ENCODE measurements at places on chromosomes 4 and X.
A peak's percentile ranks its signal among the peaks of the same experiment; 100 is the strongest.

GRCh38 chrX:23820235-23820782, 37.3 kb downstream of the SAT1 start:
- no peak for DNase-seq

- no peak for DNase-seq
These were observed 352.1 kb downstream of the KCNIP4 start for GRCh38 chr4:21596521-21596920.

- peak; percentile 72 for DNase-seq
These were observed 23.9 kb upstream of the PRDM8 start for GRCh38 chr4:80173401-80173800.

DNA sequence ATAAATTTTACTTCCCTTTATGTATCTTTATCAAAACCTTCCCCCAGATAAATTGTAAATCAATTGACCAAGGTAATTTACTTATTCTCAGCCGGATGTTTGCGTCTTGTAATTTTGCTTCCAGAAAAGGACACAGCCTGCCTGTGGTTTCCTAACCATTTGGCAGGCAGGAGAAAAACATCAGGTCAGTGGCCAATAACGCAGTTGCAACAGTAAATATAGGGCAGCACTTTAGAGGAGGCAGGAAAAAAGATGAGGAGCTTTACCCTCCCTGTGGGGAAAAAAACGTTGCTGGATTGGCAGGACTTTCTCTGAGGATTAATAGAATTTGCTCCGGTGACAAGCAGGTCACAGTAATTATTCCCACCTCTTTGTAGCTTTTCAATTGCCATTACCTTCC, 2618.1 kb downstream of the ARAP2 start:
- DNase-seq = no peak

- no peak for DNase-seq
These were observed 218.1 kb downstream of the TLL1 start for GRCh38 chr4:166091146-166091545.

GRCh38 chr4:147318586-147318985, 162.3 kb upstream of the EDNRA start:
- DNase-seq = no peak

GRCh38 chr4:99949034-99949998, 759 bp downstream of the H2AZ1 start:
- DNase-seq = peak; percentile 93

GRCh38 chrX:153651540-153652079, 4.6 kb downstream of the DUSP9 start:
- DNase-seq = no peak

DNA sequence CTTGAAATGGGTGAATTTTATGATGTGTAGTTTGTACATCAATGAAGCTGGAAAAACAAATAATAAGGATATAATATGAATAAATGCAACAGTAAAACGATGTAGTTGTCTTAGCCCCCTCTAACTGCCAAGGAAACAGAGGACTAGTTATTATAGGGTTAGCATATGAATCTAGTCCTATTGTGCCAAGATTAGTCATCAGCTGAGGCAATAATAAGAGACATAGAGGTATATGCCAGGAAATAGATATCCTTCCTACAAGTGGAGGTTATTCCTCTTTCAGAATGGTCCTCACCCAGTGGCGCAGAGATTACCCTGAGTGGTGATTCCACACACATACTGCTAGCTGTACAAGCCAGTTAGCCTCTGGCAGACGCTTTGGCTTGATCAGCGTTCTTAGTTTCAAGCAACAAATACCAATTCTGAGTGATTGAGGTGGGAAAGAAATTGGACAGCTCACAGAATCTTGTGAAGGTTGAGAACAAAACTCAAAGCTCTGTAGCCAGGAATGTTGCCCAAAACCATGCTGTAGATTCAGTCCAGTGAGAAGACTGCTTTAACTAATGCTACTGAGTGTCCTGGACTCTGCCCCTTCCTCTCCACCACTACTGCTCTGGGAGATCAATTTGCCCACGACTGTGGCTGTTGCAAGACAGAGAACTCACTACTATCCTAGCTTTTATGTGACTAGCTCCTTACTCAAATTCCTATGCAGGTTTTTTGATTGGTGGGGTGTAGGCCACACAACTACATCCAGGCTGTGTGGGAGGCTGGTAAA, 27.0 kb upstream of the ZNF280C start:
- DNase-seq = no peak

DNA sequence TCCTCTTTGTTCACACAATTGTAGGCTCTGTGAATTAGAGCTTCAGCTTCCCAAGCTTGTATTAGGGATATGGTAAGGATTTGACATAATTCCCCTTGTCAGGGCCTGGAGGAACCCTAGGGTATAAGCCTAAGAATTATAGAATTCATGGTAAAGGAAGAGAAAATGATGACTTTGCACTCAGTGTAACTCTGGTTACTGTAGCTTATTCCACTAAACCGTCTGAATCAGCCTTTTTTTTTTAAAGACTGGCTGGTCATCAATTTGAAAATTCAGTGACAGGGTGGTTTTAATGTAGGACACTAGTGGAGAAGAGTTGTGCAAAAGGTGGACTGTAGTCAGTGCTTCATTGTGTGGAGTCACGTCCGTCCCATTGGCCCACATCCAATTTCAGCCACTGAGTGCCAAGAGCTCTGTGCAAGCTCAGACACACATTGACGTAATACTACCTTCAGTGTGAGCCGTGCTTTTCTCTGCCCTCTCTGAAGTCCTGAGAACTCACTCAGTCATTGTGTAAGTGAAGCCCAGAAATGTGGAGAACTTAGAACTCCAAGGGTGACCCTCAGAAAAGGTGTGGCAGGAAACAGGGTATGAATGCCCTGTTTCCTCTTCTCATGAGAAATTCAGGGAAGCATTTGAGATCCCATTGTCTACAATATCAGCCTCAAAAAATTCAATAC, 449.8 kb downstream of the C4orf33 start:
- DNase-seq = no peak

- DNase-seq = no peak
These were observed 349.7 kb downstream of the ACTRT1 start for GRCh38 chrX:127702527-127702926.

- DNase-seq = peak; percentile 17
These were observed 4.2 kb downstream of the TMSB4X start for GRCh38 chrX:12979026-12979607.

- no peak for DNase-seq
These were observed 234.1 kb downstream of the VEGFC start for GRCh38 chr4:176558661-176559060.

DNA sequence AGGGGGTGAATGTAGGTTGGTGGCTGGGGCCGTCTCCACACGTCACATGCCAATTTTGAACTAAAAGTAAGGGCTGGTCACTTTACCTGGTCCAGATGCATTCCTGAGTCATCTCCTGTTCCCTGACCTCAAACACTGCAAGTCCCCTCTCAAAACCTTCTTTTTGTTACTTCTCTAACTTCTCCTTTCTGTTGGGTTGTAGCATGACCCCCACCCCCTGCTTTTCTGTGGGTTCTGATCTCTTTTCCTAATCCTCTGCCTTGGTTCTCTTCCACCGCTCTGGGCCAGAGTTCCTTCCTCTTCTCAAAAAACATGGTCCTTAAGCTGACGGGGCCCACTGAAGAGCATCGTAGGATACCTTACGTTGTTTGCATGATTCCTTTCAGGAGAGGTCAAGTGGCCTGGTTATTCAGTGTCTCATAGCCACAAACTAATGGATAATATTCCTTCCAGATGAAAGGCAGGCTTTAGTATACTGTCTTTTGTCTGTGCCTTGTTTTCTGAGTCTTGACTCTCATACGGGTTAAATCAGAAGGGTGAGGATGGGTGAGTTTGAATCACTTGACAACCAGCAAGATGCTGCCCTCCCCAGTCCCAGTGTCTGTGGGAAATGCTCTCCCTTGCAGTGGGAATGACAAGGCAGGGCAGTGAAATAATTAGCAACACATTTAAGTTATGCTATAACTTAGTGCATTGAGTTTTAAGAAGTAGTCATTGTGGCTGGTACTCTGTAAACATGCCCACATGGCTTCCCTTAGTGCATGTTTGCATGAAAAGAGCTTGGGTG, 15.1 kb downstream of the SMS start:
- DNase-seq = no peak

- peak; percentile 51 for DNase-seq
These were observed 9.3 kb upstream of the GPRIN3 start for GRCh38 chr4:89316931-89317366.

GRCh38 chr4:48361012-48361400, 19.7 kb downstream of the SLAIN2 start:
- no peak for DNase-seq

DNA sequence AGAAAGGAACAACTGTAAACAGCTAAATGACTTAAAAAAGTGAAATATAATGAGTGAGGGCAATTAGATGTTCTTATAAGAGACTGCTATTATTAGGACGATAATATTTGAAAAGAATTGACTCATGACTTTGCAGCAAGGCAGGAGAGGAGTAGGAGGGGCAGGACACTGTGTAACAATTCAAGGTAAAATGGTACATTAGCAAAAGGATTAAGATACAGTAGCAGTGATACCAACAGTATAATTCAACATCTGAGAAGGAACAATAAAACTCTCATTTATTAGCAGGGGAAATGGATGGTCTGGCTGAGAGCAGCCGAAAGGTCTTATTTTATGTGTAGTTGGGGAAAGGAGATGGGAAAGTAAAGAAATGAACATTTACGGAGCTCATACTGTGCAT, 315.5 kb upstream of the BOD1L1 start:
- no peak for DNase-seq

DNA sequence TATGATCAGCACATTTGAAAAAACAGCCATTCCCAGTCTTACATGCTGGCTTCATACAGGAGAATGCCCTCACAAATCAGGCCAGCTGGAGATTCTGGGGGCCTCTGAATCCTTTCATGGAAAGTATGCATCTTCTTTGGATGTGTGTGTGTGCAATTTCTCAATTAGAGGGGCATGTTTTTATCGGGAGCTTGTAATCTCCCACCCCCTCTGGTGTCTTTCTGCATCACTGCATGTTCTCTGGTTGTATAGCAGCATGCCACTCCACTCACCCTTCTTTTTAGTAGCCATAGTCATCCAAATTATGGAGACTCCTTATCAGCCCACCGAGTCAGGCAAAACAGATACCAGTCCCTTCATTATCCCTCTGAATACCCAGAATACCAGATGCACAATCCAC, 282.2 kb upstream of the SLIT2 start:
- no peak for DNase-seq

GRCh38 chr4:113584407-113585150, 177.0 kb downstream of the CAMK2D start:
- no peak for DNase-seq

GRCh38 chr4:139054791-139055505, 39.4 kb downstream of the NOCT start:
- no peak for DNase-seq

- DNase-seq = no peak
These were observed 831.7 kb upstream of the GRID2 start for GRCh38 chr4:91472046-91472445.

- DNase-seq = no peak
These were observed 31.7 kb downstream of the CCNG2 start for GRCh38 chr4:77188498-77189220.

GRCh38 chr4:75289914-75290582, 224.2 kb downstream of the RCHY1 start:
- no peak for DNase-seq

DNA sequence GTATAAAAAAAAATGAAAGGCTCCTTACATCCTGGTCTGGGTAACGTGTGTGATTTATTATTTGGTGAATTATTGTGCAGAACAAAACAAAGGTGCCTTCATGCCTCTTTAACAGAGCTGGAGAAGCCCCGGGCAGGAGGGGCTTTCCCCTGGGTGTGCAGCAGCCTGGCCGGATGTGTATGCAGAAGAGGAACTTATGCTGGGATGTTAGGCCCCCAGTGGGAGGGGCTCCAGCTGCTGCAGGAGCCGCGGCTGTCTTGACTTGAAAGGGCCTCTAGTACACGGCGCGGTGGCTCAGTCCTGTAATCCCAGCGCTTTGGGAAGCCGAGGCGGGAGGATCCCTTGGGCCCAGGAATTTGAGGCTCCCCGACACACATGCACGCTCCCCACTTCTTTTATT, 16.0 kb downstream of the CCNQ start:
- DNase-seq = peak; percentile 67

DNA sequence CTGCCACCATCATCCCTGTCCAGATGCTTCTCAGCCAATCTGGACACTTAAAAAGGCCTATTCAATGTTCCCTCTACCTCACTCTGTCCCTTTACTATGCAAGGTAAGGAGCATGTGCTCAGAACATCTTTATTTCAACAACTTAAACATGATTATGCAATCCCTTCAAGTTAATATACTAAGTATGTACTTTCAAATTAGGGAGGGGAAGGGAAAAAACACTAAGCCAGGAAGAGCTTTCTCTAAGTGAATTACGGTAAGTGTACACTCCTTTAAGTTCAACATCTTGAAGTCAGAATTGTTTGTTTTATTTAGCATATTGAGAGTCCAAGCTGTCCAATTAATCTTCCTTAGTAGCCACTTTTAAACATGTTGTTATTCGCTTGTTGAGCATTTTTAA, 14.1 kb downstream of the SLC10A7 start:
- no peak for DNase-seq

DNA sequence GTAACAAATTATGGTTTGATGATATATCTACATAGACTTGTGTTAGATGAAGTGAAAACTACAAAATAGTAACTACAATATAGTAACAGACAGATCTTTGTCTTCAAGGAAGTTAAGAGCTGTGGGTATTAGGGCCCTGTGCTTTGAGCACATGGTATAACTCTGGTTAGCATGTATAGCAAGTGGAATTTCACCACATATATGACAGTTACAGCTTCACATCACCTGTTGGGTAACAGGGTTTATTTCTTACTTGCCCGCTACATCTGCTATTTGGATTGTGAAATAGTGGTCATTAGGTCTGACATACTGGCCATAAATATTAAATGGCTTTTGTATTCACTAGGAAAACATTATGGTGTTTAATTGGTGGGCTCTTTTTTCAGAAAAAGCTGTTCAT, 20.2 kb downstream of the OFD1 start:
- no peak for DNase-seq

- DNase-seq = no peak
These were observed 58.9 kb upstream of the FAM9C start for GRCh38 chrX:13103188-13103913.

GRCh38 chr4:188430384-188430783, 291.1 kb downstream of the TRIML1 start:
- DNase-seq = no peak

- DNase-seq = no peak
These were observed 80.5 kb upstream of the AMELX start for GRCh38 chrX:11212741-11213140.

DNA sequence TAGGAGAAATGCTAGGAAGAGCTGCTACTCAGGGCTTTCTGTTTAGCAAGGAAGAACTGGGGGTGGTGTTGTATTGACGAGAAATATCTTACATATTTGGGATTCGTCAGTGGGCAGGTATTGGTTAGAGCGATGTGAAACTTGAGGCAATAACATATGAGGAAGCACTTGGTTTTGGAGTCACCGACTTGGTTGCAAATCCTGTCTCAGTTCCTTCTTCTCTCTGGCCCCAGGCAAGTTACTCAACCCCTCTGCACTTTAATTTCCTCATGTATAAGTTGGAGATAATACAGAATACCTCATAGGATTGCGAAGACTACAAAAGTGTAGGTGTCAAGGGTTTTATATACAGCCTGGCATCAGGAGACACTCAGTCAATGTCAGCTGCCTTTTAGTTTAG, 34.1 kb downstream of the GPAT3 start:
- DNase-seq = peak; percentile 51

GRCh38 chrX:152824841-152825374, 5.6 kb downstream of the CETN2 start:
- DNase-seq = no peak

- no peak for DNase-seq
These were observed 45.8 kb upstream of the PITX2 start for GRCh38 chr4:110668463-110669235.
